NB4 (cell line): ENCODE measurements at places on chromosomes 12 and 14.

- no peak for DNase-seq
Observed at GRCh38 chr12:25324861-25325260, 74.1 kb upstream of the KRAS start.

DNA sequence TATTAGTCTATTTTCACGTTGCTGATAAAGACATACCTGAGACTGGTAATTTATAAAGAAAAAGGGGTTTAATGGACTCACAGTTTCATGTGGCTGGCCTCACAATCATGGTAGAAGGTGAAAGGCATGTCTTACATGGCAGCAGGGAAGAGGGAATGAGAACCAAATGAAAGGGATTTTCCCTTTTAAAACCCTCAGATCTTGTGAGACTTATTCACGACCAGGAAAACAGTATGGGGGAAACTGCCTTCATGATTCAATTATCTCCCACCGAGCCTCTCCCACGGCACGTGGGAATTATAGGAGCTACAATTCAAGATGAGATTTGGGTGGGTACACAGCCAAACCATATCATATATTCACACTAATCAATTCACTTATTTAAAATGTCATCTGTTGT, 41.4 kb downstream of the KTN1 start:
- no peak for DNase-seq

- no peak for DNase-seq
Observed at GRCh38 chr14:97578982-97579548, 781.9 kb downstream of the VRK1 start.

DNA sequence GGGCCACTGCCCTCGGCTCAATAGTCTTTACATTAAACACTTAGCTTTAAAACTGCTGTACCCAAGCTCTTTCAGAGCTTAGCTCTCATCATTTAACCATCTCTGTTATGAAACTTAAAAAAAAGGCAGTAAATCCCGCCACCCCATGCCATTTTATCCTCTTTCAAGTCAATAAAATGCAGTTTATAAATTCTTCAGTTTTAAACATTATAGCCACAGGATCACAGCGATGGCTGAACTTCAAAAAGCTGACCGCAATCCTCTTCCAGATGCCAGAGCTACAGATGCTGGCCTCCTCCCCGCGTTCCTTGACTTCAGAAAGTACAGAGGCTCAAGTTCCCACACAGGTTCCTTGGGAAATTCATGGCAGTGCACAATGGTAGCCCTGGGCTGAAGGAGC, 4.2 kb downstream of the OR10G3 start:
- DNase-seq, result no peak

DNA sequence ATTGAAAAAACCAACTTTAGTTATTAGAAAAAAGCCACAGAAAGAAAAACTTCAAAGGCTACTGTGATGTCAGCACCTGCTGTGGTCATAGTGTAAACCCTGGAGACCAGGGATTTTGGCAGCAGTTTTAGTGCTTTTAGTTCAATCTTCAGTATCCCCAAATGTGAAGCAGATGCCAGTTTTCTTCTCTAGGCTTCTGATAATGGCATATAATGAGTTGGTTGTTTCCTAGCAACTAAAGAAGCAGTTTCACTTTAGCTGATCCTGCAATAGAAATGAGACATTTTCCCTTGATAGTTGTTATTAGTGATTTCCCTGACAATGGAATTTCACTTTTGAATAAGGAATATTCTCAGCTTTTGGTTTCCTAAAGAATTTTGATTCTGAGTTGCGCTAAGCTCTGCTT, 131.2 kb downstream of the NUBPL start:
- no peak for DNase-seq

- DNase-seq, result peak; percentile 84
Observed at GRCh38 chr14:64823305-64823861, 56.3 kb downstream of the SPTB start.

DNA sequence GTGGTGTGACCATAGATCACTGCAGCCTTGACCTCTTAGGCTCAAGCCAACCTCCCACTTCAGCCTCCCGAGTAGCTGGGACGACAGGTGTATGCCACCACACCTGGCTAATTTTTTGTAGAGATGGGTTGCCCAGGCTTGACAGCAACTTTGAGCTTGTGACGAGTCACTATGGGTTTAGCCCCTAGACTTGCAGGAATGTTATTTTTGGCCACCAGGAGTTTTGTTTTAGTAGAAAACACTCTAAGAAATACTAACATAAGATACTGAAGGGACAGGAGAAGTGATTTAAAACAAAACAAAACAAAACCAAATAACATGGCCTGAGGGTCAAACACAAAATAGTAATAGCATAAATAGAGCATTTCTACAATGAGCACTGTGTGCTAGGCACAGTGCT, 26.4 kb downstream of the SETD3 start:
- DNase-seq, result no peak

- no peak for DNase-seq
Observed at GRCh38 chr12:109621901-109622364, 48.3 kb downstream of the MVK start.

DNA sequence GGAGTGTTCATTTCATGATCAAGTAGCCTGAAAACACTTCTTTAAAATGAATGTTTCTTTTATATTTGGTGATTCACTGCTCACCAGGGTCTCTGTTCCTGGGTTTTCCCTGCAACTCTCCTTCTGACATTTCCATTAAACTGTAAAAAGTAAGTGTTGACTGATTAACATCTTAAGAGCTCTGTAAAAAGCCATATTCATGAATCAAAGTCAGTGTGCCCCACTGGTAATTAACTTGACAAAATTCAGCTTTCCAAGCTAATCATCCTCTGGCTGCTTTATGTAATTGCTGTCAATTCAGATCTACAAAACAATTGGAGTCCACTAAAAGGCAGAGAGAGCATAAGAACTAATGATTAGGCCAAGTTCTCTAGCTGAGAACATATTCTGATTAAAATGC, 41.6 kb downstream of the CNTN1 start:
- no peak for DNase-seq

- no peak for DNase-seq
Observed at GRCh38 chr14:58701156-58701555, 63.4 kb downstream of the DACT1 start.

GRCh38 chr12:56581418-56582145, 48.5 kb downstream of the BAZ2A start:
- peak; percentile 96 for DNase-seq

GRCh38 chr12:553216-554000, 93.7 kb downstream of the B4GALNT3 start:
- no peak for DNase-seq
